Endothelial cell of umbilical vein (primary cell): ENCODE measurements at places on chromosomes 6 and 20. TPM values are rescaled to one million over a fixed set of nuclear protein-coding genes. Genes with fewer than 3 reads are reported as not detected.

- no peak overlapping the region for H3K27ac ChIP-seq
- H3K36me3 ChIP-seq = no peaks in the 10 kb centered on the region
- peaks cover 5% of the 10 kb centered on the region for H3K4me1 ChIP-seq
- no peaks in the 10 kb centered on the region for H3K27me3 ChIP-seq
- DNase-seq = no peak
- no peak overlapping the region for H3K4me3 ChIP-seq
Observed at GRCh38 chr6:46655803-46656202, 3.0 kb downstream of the SLC25A27 start.

- H3K4me3 ChIP-seq = no peak overlapping the region
- H3K27ac ChIP-seq = no peak overlapping the region
- no peaks in the 10 kb centered on the region for H3K4me1 ChIP-seq
- no peaks in the 10 kb centered on the region for H3K36me3 ChIP-seq
Observed at GRCh38 chr6:127019828-127020227, 98.6 kb upstream of the RSPO3 start.

GRCh38 chr6:132209351-132209750, 191.9 kb downstream of the MOXD1 start:
- H3K4me3 ChIP-seq = no peak overlapping the region
- H3K27ac ChIP-seq = no peak overlapping the region
- DNase-seq = no peak
- H3K36me3 ChIP-seq = no peaks in the 10 kb centered on the region
- H3K4me1 ChIP-seq = no peaks in the 10 kb centered on the region

GRCh38 chr6:119799596-119800509, 450.3 kb upstream of the MAN1A1 start:
- H3K4me1 ChIP-seq = no peaks in the 10 kb centered on the region
- H3K27ac ChIP-seq = no peak overlapping the region
- H3K36me3 ChIP-seq = no peaks in the 10 kb centered on the region
- DNase-seq = no peak
- no peaks in the 10 kb centered on the region for H3K27me3 ChIP-seq
- H3K4me3 ChIP-seq = no peak overlapping the region

- H3K4me3 ChIP-seq = no peak overlapping the region
- no peaks in the 10 kb centered on the region for H3K27me3 ChIP-seq
- DNase-seq = no peak
- peaks cover 25% of the 10 kb centered on the region for H3K4me1 ChIP-seq
Observed at GRCh38 chr6:16670183-16670582, 91.1 kb downstream of the ATXN1 start.

DNA sequence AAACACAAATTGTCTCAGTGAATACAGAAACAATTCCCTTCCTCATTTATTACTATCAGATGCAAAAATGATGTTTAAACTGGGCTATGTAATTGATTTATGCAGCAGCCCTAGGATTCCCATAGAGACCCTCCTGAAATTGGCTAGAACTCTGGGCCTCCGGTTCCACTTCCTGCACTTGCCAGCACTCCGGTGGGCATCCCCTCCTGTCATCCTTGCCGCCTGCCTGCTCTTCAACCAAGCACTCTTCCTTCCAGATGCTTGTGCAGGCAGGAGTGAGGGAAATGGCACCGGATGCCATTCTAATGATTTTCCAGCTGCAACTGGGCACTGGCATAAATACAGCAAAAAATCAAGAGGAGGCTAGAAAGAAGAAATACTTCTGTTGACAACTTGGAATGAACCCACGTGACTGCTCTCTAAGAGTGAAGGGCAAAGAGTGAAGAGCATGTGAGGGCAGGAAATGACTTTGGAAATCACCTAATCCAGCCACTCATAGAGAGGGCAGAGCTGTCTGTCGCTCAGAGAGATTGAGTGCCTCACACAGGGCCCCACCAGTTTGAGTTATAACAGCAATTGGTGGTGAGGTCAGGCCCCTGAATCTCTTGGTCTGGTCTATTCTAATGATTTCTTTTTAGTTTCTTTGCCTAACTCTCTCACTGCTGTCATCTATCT, 3.7 kb upstream of the NEDD9 start:
- H3K4me3 ChIP-seq = no peak overlapping the region
- no peaks in the 10 kb centered on the region for H3K36me3 ChIP-seq
- no peaks in the 10 kb centered on the region for H3K27me3 ChIP-seq
- peak; percentile 71 for DNase-seq

- H3K27ac ChIP-seq = peak overlapping the region; percentile 34
- H3K27me3 ChIP-seq = no peaks in the 10 kb centered on the region
- no peaks in the 10 kb centered on the region for H3K36me3 ChIP-seq
- no peak overlapping the region for H3K4me3 ChIP-seq
- peaks cover 7% of the 10 kb centered on the region for H3K4me1 ChIP-seq
Observed at GRCh38 chr6:121794630-121795029, 359.2 kb downstream of the GJA1 start.

The CASS4 gene
- total RNA-seq = not detected in 2 replicates

The SIGLEC1 gene
- total RNA-seq = not detected in 2 replicates

The PCED1A gene
- total RNA-seq = 18.7 and 20.1 TPM in 2 replicates

The CST1 gene
- 2.2 TPM in 1 of 2 replicates, not detected in the other for total RNA-seq
